Mesenteric fat pad (tissue), 1 donor: ENCODE measurements at places on chromosomes 7 and 10.

DNA sequence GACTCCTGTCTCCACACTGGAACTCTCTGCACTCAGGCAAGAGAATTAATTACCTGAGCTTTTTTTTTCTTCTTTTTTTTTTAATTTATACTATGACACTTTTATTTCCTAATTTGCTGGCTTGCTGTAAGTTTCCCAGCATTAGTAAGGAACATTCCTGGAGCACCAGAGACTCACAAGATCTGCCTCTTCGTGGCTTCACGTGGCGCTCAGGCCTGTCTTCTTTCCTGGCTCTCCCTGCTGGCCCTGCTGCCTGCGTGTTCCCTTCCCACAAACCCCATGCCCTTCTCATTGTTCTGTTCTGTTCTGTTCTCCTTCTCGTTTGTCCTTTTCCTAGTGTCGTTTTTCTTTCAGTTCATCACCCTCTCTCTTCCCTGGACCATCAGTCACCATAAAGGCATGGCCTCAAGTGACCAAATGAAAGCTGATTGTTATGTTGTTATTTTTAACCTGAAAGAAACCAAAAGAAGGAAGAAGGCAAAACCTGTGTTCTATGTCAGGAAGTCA is 591.6 kb upstream of the PFKP start:
- DNase-seq, result no peak

GRCh38 chr7:41188163-41189130 is 514.4 kb downstream of the INHBA start:
- no peak for DNase-seq

- no peak for DNase-seq
These were observed 173.8 kb downstream of the PARD3 start for GRCh38 chr10:34641147-34641912.

GRCh38 chr7:17952387-17952786 is 12.1 kb upstream of the SNX13 start:
- no peak for DNase-seq

DNA sequence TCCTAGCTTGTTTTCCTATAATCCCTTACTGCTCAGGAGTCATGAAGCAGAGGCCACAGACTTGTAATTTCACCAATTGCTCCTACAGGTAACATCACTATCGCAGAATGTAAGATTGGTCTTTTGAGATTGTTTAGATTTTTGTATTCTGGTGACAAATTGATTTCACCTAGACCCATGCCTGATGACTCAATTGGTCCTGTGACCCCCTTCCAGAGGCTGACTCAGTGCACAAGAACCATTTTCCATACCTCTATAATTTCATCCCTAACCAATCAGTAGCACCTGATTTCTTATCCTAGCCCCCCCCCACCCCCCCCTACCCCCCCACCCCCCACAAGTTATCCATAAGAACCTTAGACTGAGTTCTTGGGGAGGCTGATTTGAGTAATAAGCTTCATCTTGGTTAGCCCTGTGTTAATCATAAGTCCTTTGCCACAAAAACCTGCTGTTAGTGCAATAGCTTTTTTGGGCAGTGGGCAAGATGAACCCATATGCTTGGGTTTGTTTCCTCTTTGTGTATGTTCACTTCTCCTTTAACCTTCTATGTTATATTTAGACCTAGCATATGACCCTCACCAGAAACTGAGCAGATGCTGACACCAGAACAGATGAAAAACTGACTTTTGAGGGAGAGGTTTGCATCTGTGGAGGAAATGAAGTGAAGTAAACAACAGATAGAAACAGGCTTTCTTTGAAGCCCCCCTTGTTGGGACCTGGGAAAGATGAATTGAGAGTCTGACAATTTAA is 187.1 kb downstream of the KIF20B start:
- DNase-seq, result no peak
